ENCODE measurements at places on chromosomes 11 and 22.

DNA sequence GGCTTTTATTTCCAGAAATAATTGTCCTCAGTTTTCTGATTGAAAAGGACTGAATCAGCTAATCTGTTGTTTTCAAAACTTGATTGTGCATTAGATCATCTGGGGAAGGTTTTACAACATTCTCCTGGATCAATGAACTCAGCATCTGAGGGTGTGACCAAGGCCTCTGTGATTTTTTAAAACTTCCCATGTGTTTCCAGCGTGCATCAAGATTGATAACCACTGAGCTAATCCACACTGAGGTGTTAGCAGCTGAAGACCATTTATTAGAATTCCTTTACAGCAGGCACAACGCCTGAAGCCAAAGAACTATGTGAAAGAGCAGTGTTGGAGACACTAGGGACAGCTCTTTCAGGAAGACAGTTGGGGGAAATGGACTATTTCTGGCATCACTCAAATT, 10.2 kb downstream of the VSTM5 start:
- DNase-seq: no peak

- no peak for DNase-seq
These were observed 1181.0 kb upstream of the TENM4 start for GRCh38 chr11:80621871-80622270.

DNA sequence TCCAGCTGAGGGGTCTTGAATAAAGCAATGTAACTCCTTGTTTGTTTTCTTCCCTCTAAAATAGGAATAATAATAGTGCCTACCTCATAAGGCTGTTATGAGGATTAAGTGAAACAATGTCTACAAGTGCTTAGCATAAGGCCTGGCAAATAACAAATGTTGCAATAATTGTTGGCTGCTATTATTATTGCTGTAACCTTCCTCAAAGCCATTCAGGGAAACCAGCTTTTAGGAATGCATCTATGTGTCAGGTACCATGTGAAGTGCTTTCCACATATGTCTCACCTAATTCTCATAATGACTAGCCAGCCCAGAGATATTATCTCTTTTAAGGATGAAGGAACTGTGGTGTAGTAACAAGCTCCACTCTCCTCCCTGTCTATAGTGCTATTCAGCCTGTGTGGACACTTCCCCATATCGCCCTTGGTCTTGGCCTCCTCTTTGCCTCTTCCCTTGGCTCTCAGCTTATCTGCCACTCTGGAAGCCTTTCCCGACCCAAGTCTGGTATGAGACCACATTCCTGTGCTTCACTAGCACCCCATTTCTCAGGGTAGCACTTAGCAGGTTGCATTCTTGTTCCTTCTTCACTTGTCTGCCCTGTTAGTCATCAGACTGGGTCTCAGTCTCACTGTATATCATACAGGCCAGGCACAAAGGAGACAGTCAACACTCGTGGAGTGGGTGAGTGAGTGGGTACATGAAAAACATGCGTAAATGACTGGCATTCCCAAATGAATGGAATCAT, 23.8 kb downstream of the CSNK2A3 start:
- no peak for DNase-seq

DNA sequence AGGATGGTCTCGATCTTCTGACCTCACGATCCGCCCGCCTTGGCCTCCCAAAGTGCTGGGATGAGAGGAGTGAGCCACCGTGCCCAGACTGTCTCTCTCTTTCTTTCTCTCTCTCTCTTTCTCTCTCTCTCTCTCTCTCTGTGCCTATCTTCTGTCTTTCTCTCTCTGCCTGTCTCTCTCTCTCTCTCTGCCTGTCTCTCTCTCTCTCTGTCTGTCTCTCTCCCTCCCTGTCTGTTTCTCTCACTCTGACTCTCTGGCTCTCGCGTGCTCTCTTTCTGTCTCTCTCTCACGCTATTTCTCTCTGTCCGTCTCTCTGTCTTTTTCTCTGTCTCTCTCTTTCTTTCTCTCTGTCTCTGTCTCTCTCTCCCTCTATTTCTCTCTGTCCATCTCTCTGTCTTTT, 3911.2 kb upstream of the OR11H1 start:
- no peak for DNase-seq

- DNase-seq: no peak
These were observed 39.6 kb downstream of the NAT10 start for GRCh38 chr11:34145073-34145472.

DNA sequence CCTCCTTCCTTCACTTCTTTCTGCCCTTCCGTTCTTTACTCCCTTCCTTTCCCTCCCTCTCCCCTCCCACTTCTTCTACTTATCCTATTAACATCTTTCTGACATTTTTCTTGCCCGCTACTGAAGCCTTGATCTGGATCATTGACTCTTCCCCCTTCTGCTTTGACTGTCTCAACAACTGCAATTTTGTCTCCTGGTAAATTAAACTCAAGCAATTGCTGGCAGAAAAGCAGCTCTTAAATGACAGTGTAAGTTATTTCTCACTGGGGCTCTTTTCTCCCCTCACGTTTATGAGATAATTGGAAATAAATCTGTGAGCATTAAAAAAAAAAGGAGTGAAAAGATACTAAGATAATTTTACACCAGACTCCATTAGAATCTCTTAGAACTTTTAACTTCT, 120.0 kb downstream of the SLC17A6 start:
- DNase-seq: no peak

GRCh38 chr11:28625532-28625931, 517.3 kb downstream of the METTL15 start:
- DNase-seq: no peak

DNA sequence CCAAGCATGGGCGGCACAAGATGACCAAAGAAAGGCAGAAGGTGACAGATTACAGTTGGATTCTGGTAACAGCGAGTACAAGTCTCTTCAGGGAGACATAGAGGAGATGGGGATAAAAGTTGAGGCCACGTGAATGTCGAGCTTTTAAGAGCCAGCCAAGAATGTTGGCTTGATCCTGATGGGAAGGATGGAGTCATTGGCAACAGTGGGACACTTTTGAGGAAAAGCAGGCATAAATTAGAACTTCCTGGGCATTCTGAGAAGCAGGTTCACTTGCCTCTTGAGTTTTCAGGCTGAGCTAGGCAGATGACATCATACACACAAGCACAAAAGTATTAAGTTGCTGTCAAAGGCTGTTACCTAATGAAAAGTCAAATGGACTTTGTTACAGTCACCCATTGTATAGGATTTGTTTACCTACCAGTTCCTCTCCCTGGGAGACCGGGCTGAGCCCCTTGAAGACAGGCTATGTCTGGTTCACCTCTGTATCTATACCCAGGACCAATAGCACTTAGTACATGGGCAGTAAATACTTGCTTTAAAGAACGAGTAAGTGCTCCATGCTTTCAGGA, 41.1 kb downstream of the TNRC6B start:
- no peak for DNase-seq

GRCh38 chr11:129364143-129364654, 11.4 kb upstream of the BARX2 start:
- DNase-seq: peak; percentile 84
